ENCODE measurements at places on chromosomes 3 and 15. TPM values are rescaled to one million over a fixed set of nuclear protein-coding genes. Genes with fewer than 3 reads are reported as not detected.

Gene POC1A
- 2.4 TPM for total RNA-seq

Gene FAM131A
- total RNA-seq, result 60.7 TPM

Gene SH2D7
- total RNA-seq, result not detected

Gene KY
- 0.41 TPM for total RNA-seq

Gene SLC24A5
- 0.41 TPM for total RNA-seq

Gene SLC15A2
- total RNA-seq, result 7.7 TPM

Gene CELF6
- total RNA-seq, result 11.4 TPM

Gene TRIP4
- total RNA-seq, result 14.3 TPM

Gene CCDC9B
- total RNA-seq, result 0.41 TPM

Gene VWA5B2
- 0.41 TPM for total RNA-seq

Gene HYAL3
- total RNA-seq, result 3.7 TPM

Gene AGBL1
- 1.2 TPM for total RNA-seq

Data from frontal cortex (tissue), 4 donors.